Hematopoietic multipotent progenitor cell treated with erythropoietin and hydrocortisone succinate and interleukin-3 and kit ligand, for 8 days (in vitro differentiated cells): ENCODE measurements at places on chromosomes 3 and 15.

DNA sequence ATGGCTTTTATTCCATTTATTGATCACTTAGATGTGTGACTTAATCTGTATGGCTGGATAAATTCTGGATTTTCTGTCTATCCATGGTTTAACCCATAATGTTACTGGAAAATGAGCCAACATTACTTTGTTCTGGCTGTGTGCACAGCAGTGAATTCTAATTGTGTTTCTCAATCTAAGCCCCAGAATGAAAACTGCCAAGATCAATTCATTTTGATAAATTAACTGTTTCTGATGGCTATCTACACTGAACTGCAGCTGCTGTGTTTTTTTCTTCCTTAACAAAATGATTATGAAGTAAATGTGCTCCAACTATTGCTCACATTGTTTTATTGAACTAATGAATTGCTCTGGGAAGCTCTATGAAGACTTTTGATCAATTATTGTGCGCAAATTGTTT, 35.7 kb upstream of the CPB1 start:
- DNase-seq = no peak

DNA sequence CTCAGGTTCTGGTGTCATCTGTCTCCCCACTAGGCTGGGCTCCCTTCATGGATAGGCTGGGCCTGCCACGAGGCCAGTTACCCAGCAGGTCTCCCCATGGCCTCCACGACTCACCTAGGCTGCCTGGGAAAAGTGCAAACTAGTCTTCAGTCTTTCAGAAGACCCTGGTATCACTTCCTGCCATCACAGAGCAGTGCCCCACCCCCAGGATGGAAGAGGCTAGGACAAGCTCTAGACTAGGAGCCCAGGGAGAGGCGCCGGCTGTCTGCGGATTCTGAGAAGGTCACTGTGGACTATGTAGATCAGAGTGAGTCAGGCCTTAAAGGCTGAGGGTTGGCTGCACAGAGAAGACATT, 63.7 kb downstream of the CORO2B start:
- no peak for DNase-seq

GRCh38 chr3:196220587-196220986, 4.3 kb downstream of the SLC51A start:
- no peak for DNase-seq

DNA sequence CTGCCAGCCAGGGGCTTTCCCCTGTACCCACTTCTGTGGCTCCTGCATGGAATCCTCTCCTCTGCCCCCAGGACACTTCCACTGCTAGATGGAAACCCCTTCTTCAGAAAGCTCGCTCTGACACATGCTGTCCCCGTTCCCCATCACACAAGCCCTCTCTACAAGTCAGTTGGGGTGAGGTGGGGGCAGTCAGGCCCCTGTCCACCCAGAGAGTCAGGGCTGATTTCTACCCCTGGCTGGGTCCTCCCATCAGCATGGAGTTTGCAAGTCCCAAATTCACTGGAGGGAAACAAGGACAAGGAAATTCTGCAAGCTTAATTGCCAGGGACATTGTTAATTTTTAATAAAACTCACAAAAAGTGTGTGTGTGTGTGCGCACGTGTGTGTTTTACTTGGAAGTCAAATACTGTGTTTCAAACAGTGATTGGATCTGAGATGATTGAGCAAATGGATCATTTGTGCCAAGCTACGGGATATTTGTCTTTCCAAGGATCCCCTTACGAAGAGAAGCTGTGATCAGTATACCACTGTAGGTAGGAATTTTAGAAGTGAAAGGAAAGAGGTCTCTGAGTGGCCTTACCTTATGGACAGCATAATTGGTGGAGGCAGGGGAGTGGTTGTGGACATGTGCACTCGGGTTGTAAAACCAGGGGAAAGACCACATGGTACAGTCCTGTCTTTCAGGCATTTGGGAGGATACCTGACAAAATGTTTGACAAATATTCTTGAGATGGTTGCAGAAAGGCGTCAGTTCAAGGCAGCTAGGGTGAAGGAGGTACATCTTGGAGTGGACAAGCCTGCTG, 1.5 kb upstream of the AMOTL2 start:
- no peak for DNase-seq

- DNase-seq = no peak
Observed at GRCh38 chr3:31191354-31191753, 296.9 kb upstream of the GADL1 start.

GRCh38 chr3:100912976-100913545, 80.2 kb downstream of the ABI3BP start:
- DNase-seq = no peak

DNA sequence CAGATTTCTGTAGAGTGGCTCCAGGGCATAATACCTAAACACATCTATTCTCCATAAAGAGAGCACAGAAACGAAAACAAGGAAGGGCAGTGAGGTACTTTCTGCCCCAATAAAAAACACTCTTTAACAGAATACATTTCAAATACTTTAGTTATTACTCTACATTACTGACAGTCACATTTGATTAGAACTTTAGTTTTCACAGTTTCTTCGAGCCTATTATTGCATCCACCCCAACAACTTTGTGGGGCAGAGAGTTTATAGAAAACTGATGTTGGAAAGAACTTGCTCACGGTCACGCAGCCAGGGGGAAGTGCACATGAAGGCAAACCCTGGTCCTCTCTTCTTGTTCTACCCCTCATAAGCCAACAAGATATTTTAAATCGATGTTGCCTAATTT, 9.0 kb downstream of the VPS39 start:
- no peak for DNase-seq

GRCh38 chr15:68504681-68505170, 72.8 kb upstream of the ITGA11 start:
- DNase-seq = no peak

GRCh38 chr3:67733269-67733950, 79.0 kb upstream of the SUCLG2 start:
- DNase-seq = no peak

DNA sequence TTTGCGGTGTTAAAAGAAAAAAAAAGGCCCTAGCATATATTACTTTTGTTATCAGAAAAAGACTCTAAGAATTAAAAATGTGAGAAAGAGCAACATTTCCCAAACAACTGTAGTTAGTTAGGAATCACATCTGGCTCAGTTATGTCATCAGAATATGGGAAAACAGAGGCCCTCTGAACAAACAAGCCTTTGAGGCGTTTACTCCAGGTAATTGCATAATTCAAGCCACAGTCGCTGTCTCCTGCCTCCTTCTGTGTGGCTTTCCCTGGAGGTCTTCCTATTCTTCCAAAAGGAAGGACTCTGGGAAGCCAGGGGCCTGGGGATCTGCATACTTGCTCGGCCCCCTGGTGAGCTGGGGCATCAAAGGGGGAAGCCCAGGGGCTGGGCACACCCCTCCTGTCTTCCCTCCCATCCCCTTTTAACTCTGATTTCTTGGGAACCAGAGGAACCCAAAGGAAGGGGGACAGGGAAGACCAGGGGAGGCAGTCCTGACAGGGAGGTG, 3.7 kb upstream of the FAM107A start:
- no peak for DNase-seq

GRCh38 chr3:105233010-105233409, 133.7 kb upstream of the ALCAM start:
- no peak for DNase-seq

GRCh38 chr15:78054966-78055365, 22.5 kb downstream of the TBC1D2B start:
- DNase-seq = no peak

- peak; percentile 46 for DNase-seq
Observed at GRCh38 chr3:172646439-172647015, 64.3 kb downstream of the NCEH1 start.

- no peak for DNase-seq
Observed at GRCh38 chr3:107308716-107309115, 68.5 kb upstream of the CCDC54 start.

GRCh38 chr3:104526901-104527401, 839.8 kb upstream of the ALCAM start:
- DNase-seq = no peak

DNA sequence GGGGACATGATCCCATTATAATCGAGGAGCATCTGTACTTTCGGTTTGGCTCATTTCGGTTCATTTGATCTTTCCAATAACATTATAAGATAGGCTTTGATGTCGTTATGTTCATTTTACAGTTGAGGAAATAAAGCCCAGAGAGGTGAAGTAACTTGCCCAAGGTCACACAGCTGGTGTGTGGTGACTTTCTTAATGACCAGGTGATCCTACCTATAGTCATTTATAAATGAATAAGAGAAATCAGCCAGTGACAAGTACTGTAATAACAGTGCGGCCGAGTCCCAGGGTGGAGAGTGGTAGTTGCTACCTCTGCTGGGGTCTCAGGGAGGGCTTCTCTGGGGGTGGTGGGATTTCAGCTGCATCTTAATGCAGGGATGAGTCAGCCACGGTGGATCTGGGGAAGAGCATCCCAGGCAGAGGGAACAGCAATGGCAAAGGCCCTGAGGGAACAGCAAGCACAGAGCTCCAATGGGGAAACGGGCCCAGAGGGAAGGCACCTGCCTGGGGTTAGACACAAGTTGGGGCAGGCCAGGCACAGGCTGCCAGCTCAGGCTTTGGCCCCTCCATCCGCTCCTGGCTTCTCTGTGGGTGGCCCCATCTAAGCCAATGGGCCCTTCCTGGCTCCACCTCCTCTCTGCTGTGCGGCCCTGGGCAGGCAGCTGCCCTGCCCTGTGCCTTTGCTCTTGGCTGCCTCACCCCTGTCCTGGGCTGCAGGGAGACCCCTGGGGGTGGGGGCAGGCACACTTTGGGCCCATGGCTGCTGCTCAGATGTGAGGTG, 1.1 kb upstream of the FBLN2 start:
- DNase-seq = no peak

- DNase-seq = no peak
Observed at GRCh38 chr3:101063401-101063800, 70.2 kb upstream of the ABI3BP start.

- no peak for DNase-seq
Observed at GRCh38 chr3:87207460-87207859, 19.6 kb upstream of the CHMP2B start.

DNA sequence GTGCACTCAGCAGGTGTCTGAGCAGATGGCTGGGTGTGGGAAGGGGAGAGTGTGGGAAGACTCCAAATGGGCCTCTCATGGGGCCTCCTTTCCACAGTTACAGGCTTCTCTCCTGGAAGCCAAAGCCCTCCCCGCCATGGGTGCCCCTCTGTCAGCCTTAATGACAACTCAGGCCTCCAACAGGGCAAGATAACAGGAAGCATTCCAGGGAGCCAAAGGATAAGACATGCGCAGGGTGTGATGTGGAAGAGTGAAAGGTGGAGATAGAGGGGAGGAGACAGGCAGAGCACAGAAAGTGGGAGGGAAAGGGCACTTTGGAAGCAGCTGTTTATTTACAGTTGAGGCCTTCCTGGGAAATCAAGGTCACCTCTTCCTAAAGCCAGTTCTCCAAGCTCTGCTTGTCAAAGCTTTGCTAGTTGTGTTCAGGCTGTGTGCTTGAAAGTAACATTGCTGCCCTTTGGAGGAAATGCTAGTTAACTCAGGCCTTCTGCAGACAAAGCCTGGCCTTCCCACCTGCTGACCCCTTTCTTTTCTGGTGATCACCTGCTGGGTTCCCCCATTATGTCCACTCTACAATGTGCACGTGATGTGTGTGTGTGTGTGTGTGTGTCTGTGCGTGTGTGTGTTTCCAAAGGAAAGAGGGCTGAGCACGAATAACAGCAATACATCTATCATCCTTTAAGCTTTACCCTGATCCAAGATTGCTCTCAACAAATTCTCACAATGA, 35.2 kb upstream of the SMAD3 start:
- no peak for DNase-seq

GRCh38 chr3:193803288-193803687, 210.3 kb downstream of the OPA1 start:
- DNase-seq = no peak

- no peak for DNase-seq
Observed at GRCh38 chr15:100196326-100197058, 145.3 kb downstream of the ADAMTS17 start.

GRCh38 chr15:89367485-89368451, 33.1 kb upstream of the POLG start:
- DNase-seq = peak; percentile 12

DNA sequence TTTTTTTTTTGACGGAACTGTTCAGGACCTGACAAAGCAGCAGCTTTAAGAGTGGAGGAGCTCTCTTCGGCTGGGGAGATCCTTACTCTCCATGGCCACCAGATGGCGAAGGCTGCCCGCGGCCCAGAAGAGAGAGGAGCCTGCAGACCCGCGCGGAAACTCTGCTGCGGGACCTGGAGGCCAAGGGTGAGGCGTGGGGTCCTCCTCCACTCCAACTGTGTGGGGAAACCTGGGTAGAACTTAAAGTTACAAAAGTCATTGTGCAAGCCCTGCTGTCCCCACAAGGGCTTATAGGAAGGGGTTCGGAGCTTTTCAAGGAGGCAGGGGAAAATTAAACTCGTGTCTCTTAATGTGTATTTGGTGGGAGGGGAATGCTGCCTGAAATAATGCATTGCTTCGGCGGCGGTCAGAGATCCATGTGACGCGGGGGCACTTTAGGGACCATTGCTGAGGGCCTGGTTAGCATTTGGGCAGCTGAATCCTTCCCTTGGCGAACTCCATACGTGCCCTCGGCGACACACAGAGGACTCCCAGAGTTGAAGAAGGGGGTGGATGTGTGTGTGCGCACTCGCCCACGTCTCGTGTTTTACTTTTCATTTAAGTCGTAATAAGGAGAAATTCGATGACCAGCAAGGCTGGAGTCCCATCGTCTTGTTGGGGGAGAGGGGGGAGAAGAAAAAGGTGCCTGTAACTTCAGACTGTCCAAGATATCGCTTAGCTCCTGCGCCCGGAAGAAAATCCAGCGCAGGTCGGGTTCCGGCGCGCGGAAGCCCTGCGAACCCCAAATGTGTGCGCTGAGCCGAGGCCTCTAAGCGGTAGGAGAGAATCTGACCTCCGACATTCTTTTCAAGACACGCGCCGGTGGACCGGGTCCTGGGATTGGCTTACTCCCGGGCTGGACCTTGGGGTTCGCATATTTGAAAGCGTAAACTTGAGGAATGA, 9.7 kb downstream of the EOMES start:
- DNase-seq = peak; percentile 65

DNA sequence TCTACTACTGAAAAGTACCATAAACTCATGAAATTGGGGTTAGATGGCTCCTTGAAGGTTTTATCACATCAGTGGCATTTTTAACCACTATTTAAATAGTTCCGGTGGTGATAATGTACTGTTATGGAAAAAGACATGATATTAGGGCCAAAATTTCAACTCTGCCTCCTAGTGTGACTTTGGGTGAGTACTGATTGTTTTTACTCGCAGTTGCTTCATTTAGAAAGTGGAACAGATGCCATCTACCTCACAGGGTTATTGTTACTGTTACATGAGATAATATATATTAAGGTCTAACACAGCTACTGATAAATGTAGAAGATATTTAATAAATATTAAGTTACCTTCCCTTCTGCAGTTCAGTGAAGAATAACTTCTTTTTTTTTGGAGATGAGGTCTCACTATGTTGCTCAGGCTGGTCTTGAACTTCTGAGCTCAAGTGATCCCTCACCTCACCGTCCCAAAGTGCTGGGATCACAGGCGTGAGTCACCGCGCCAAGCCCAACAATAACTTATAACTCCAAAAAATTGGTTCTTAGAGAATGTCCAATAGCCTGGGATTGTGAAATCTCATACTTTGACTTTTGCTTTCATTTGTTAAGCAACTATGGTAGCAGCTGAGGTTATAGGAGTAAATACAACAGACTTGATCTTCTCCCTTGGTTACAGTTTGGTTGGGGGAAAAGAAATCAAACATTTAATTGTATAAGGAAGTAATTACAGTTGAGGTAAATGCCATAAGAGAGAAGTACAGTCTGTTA, 48.3 kb downstream of the MEF2A start:
- no peak for DNase-seq
